Activated gamma-delta T cell treated with Interleukin-2 at 50 U/mL for 16 hours (primary cell): ENCODE measurements at places on chromosomes 6 and 20.

DNA sequence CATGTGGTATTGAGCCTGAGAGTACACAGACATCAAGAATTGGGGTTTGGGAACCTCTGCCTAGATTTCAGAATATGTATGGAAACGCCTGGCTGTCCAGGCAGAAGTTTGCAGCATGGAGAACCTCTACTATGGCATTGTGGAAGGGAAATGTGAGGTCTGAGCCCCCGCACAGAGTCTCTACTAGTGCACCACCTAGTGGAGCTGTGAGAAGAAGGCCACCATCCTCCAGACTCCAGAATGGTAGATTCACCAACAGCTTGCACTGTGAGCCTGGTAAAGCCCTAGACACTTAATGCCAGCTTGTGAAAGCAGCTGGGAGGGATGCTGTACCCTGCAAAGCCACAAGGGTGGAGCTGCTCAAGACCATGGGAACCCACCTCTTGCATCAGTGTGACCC lies 658.2 kb downstream of the HACE1 start:
- no peak for DNase-seq

DNA sequence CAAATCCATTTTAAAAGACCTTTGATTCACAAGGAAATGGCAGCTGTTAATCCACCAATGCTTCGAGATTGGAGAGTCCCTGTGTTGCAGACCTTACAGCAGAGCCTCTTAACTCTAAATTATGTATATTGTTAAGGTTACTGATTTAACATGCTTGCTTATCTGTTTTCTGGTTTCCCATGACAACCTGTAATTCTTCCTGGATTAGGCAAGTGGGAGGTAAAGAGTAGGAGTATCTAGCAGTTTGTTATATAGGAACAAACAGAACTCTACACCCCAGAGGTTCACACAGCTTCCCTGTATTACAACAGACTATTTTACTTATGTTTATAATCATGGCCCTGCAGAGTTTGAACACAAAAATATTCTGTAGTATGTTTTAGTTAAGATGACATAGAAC lies 39.5 kb downstream of the NKX2-4 start:
- no peak for DNase-seq

DNA sequence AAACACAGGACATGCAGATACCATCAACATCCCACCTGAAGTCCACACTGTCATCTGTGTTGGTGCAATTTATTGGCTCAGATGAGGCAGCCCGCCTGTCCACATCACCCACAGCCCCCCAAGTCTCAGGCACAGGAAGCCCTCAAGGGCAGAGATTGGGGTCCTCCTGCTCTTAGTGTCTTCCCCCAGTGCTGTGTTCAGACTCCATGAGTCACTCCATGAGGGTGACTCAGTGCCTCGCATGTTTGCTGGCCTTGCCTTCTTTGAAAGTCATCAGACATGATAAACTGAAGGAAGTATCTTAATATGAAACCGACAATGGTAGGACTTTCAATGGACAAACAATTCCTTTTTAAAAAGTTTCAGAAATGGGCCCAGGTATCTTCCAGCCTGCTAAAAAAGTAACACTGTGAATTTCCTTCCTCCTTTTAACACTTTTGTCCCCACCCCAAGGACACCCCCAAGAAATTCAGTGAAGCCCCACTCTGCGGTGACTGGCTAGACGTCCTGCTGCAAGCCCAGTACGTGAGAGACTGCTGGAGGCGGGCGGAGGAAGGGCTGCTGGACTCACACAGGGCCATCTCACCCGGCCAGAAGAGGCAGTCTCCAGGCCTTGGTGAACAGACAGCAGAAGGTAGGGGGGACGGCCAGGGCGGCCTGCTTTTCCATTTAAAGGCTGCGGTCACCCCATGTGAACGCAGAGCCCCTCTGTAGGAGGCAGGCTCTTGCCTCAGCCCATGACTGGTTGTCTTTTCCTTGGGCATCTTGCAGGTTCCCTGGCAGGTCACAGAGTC lies 43.0 kb upstream of the KCNK16 start:
- DNase-seq = no peak

- no peak for DNase-seq
Measured at GRCh38 chr6:138497286-138497685, 2.0 kb downstream of the NHSL1 start.
